COR-L47 (cell line): ENCODE measurements at places on chromosomes 16 and 17.

- no peak for DNase-seq
Observed at GRCh38 chr16:4583906-4584305, 27.8 kb downstream of the C16orf96 start.

GRCh38 chr16:11057711-11058345, 113.5 kb downstream of the CLEC16A start:
- DNase-seq: no peak

DNA sequence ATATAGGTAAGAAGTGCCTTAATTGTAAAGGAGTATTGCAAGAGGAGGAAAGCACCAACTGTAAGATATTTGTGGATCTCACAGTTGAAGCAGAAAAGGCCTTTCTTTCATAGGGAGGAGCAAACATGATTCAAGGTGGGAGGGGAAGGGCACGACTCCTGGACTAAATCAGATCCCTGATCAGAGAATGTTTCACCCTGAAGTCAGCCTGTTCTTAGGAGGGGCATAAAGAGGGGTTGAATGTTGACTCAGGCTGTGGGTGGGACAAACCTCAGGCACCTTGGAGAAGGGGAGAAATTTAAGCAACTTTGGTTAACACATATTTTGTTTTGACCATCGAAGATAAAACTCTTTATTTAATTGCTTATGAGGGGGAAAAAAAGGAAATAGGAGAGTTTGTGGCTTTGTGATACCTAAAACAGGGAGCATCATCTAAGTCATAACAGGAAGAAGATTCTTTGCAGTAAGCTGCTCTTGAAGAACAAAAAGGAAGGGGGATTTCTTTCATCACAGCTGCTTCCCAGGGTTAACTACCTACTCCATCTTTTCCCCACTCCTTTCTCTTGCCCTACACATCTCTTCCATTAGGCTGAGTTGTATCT, 158.6 kb upstream of the ZNF267 start:
- DNase-seq: no peak

DNA sequence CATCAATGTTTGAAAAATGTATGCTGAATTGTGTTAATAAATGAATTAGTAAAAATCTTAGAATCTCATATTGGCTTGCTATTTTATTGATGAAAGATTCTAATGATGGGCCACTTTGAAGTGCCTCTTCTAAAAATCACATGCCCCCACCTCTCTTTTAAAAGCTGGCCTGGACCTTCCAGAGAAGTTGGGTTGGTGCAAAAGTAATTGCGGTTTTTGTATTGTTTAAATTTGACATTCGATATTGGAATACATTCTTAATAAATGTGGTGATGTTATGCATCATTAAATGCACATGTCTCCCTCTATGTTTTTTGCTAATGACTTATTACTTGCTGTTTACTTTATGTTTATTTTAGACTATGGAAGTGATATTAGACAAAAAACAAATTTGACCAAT, 314.6 kb upstream of the C16orf82 start:
- no peak for DNase-seq

- peak; percentile 11 for DNase-seq
Observed at GRCh38 chr17:52181782-52182181, 23.3 kb upstream of the CA10 start.

DNA sequence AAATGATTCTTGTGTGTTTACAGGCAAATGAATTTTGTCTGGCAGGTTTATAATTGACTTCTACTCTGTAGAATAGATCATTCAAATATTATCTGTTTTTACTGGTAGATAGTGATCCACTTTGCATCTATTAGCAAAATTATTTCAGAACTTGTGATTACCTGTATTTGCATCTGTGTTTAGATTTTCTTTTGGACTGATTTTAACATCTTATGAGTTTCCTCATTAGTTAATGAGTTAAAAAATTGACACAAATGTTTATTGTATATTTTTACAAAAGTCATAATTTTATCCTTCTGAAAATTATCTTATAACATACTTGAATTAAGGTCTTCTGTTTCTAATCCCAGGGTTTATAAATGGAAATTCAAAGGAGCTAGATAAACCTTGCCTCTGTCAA, 132.0 kb upstream of the KCNJ16 start:
- DNase-seq: no peak

- no peak for DNase-seq
Observed at GRCh38 chr17:81460856-81461460, 51.6 kb downstream of the ACTG1 start.

DNA sequence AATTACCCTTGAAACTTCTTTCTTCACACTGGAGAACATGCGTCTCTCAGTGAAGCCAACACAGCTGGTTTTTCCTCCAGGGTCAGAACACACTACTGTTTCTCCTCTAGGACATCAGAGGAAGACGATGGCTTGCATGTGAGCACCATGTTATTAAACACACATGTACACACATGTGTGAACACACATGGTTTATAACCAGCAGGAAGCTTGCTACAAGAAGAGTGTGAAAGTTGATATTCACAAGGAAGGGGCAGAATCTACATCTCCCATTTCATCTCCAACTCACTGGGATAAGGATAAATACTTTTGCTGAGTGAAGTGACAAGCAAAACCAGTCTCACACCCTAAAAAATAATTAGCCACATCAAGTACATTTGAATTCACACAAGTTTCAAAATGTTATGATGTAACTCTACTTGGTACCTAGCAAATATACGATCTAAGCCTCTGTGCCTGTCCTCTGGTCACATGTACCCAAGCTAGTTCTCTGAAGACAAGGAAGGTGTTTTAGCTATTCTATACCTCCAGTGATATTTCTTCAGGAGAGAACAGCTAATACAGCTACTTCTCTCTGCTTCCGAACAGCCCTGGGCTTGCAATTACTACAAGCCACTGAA, 127.7 kb downstream of the PARN start:
- DNase-seq: no peak

- DNase-seq: no peak
Observed at GRCh38 chr16:71630808-71631207, 4.8 kb downstream of the MARVELD3 start.

- DNase-seq: no peak
Observed at GRCh38 chr16:89189358-89190025, 10.8 kb downstream of the SLC22A31 start.

GRCh38 chr16:57639172-57639887, 10.9 kb downstream of the ADGRG1 start:
- DNase-seq: peak; percentile 91

GRCh38 chr17:32927724-32928585, at the start of gene TMEM98:
TMEM98 (plus strand) TSS chr17:32928153; CDS start chr17:32931529, 3,376 bp downstream.
- DNase-seq: no peak

- no peak for DNase-seq
Observed at GRCh38 chr16:30524575-30525568, 1.5 kb downstream of the ZNF768 start.

- no peak for DNase-seq
Observed at GRCh38 chr16:78292844-78293380, 193.5 kb downstream of the WWOX start.
